ENCODE measurements at places on chromosomes 6 and 20.

GRCh38 chr20:63500902-63501817 lies 2.3 kb upstream of the EEF1A2 start:
- DNase-seq, result no peak

- DNase-seq, result no peak
Measured at GRCh38 chr6:157677235-157677634, 145.8 kb upstream of the SNX9 start.

GRCh38 chr6:150087336-150087735 lies 18.4 kb upstream of the ULBP3 start:
- DNase-seq, result no peak

DNA sequence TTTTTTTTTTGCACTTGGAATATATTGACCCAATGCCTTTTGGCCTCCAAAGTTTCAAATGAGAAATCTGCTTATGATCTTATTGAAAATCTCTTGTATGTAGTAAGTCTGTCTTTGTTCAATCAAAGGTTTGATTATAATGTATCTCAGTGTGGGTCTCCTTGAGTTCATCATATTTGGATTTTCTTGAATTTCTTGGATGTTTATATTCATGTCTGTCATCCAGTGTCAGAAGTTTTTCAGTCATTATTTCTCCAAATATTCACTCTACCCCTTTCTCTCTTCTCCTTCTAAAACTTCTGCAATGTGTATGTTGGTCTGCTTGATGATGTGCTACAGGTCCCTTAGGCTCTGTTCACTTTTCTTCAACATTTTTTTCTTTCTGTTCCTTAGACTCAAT lies 95.9 kb upstream of the PTPRK start:
- no peak for DNase-seq

GRCh38 chr20:62019144-62019805 lies 46.4 kb downstream of the TAF4 start:
- no peak for DNase-seq

- DNase-seq, result no peak
Measured at GRCh38 chr20:57248132-57248797, 18.2 kb downstream of the BMP7 start.

DNA sequence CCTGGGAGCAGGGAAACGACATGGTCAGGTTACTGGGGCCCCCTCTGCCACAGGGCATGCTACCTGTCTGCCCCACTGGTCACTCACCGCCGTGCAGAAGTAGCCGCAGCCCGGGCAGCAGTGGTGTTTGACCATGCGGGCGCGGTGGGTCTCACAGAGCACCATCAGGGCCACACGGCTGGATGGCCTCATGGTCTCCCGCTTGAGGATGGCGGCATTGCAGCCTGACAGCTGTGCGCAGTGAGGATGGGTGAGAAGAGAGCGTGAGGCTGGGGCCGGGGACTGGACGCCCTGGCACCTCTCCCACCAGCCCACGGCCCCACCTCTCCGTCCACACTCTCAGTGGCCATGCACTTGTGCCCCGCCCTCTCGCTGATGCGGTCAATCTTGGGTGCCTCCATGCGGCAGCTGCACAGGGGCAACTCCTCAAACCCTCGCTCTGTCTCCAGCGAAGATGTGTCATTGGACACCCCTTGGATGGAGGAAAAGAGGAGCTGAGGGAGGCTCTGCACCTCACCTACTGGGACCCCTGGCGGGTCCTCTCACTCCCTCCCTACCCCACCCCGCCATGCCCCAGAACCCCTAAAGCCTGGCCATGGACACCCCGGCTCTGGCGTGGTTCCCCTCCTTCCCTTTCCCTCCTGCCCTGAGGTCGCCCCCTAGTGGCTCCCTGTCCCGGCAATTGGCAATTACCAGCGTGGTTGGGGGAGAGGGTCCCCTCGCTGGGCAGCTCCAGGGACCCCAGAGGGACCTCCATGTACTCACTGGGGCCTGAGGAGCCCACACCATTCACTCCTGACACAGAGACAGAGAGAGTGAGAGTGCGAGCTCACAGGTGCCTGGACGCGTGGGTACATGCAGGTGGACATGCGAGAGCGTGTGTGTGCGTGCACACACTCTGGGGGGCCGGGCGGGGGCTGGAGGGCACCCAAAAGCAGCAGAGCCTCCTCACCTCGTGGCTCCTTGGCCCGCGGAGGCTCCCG lies 8.9 kb downstream of the EHMT2 start:
- DNase-seq, result no peak

DNA sequence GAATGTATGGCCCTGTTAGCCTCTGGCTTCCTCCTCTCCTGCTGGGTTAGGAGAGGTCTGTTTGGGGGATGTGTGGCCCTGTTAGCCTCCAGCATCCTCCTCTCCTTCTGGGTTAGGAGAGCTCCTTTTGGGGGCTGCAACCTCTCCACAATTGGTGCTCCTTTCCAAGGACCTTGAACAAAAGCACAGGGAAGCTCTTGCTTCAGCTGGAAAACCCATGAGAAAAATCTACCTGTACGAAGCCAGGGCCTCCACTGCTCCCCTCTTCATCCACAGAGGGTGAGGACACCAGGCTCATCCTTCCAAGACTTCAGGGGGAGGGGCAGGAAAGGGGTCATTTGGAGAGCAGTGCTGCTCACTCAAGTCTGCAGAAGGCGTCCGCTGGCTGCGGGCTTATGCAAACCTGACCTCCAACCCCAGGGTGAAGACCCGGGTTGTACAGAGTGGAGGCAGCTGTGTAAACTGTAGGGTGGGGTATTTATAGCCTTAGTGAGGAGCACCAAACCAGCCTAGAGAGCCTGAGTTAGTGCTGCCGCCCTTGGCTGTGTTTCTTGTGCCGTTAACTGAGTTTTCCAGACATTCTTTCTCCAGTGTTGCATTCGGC lies 62.1 kb downstream of the SLC24A3 start:
- DNase-seq, result no peak

DNA sequence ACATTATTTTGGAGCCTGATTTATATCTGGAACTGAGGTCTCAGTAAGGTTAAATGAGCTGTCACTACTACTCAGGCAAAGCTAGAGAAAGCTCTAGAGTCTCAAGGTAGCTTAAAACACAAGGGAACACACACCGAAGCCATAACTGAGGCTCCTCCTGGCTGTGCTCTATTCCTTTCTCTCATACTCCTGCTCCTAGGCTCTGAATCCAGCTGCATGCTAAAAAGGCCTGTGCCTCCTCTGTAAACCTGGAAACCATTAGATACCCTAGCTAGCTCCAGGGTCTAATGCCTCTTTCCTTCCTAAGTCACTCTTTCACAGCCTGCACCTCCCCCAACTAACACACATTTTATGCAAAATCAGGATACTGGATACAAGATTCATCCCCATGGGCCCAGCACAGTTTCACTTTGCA lies 17.1 kb downstream of the RIPOR2 start:
- DNase-seq, result no peak

DNA sequence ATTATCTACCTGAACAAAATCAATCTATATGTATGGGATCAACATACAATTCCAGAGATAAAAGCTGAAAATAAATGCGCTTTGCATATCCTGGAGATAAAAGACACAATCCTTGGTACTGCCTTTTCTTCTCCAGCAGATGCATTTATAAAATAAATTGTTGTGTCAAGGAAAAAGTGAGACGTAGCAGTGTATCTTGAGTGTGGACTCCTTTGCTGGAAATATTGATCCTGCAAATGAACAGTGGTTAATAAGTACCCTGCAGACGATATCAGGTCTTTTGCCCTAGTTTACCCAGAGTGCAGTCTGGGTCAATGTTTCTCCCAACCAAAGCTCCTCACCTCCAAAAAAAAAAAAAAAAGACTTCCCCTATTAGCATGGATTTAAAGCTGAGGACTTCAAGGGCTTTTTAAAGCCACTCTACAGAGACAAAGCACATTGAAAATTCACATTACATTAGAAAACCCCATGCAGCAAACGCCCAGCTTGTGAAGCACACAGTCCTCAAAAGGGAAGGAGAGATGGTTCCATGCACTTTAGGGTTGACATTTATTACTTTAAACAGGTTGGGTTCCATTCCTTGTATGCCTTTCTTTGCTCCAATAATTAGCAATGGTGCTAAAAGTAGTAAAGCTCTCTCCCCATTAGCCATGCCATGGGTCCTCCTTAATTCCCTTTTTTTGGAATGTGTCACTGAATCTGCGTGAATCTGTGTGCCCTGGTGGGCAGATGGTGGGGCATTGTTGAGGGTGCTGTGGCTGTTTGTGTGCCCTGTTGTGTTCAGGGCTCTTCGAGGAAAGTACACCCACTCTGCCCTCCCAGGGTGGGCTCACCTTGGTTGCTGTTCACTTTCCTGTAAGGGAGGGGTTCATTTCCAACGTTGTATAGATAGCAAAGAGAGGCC lies 21.1 kb downstream of the FOXA2 start:
- no peak for DNase-seq
